ENCODE measurements at places on chromosomes 7 and 10.

DNA sequence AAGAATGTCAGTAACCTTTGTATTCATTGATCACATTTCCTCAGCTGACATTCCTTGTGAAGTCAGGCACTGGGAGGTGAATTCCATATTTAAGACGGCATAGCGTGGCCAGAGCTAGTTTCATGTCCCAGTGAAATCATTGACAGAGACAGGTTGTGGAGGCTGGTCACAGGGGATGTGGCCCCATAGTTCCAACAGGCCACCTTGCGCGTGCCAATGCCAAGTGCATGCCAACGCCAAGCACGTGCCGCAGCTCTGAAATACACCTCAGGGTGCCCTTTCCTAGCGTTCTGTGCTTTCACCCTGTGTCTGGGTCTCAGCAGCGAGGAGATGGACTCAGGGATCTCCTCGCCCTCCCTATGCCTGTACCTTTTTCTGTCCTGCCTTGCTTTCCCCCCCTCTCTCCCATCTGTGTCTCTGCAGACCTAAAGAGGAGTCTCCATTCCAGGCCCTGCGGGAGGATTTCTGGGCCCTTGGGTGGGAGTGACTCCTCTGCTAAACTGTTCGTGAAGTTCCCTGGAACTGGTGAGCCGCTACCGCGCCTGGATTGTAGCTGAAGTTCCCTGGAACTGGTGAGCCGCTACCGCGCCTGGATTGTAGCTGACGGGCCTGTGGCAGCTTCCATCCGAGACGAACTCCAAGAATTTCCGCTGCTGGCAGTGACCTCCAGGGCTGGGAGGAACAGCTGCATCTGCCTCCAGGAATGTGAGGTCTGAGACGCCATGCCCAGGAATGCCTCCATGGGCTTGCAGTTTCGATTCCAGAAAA is 19.7 kb downstream of the AQP1 start:
- no peak for DNase-seq

DNA sequence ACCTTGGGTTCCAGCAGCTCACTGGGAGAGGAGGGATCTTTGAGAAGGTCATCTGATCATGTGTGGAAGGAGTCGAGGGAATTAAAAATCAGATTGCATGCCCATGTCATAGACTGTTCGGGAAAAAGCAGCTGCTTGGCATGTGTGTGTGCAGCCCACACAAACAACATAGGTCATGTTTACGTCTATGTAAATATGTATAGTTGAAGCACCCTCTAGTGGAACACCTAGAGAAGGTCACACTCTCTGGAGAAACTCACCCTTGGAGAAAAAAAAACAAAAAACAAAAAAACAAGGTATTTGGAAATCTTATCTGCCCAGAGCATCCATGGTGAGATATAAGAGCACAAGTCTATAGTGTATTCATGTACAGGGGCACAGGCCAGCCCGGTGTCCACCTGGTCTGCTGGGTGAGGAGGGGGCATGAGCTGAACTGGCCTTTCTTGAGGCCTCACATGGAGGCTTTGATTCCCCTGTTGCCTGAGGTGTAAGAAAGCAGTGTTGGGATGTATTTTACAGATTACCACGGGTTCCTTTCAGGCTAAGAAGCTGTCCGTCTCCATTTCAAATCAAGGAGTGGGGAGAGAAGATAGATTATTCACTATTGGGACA is 98.0 kb downstream of the NPY start:
- DNase-seq = no peak

- no peak for DNase-seq
These were observed 41.0 kb downstream of the NRAP start for GRCh38 chr10:113622831-113623230.

- no peak for DNase-seq
These were observed 21.6 kb upstream of the DRGX start for GRCh38 chr10:49417311-49418052.

DNA sequence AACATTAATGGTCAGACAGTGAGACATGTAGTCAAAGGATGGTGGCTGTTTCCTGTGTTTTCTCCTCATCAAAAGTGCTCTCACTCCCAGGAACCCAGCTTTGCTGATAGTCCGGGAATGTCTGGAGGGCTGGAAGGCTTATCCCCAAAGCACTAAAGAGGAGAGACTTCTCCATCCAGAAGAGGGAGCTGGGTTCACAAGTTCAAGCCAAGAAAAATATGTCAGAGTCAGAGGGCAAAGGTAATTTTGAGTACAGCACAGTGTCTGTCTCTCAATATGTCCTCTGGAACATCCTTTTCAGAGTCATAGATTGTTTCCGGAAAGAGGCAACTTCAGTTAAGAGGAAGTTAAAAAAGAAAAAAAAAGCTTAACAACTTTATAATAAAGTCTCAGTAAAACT is 281.5 kb upstream of the PHYHIPL start:
- no peak for DNase-seq

DNA sequence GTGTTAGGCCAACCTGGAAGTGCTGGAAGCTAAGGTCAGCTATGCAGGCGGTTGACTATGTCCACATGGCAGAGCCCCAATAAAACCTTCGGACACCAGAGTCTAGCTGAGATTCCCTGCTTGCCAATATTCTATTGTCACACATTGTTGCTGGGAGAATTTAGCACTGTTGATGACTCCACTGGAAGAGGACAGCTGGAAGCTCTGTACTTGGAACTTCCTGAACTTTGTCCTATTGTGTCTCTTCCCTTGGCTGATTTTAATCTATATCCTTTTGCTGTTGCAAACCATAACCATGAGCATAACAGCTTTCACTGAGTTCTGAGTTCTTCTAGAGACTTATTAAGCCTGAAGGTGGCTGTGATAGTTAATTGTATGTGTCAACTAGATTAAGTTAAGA is 12.0 kb downstream of the XRCC2 start:
- DNase-seq = no peak

- no peak for DNase-seq
These were observed 75.1 kb downstream of the NHLRC2 start for GRCh38 chr10:113929522-113929921.

- no peak for DNase-seq
These were observed 2.6 kb downstream of the CNPY4 start for GRCh38 chr7:100122067-100122466.

GRCh38 chr7:47553309-47553708 is 28.6 kb downstream of the TNS3 start:
- DNase-seq = no peak

DNA sequence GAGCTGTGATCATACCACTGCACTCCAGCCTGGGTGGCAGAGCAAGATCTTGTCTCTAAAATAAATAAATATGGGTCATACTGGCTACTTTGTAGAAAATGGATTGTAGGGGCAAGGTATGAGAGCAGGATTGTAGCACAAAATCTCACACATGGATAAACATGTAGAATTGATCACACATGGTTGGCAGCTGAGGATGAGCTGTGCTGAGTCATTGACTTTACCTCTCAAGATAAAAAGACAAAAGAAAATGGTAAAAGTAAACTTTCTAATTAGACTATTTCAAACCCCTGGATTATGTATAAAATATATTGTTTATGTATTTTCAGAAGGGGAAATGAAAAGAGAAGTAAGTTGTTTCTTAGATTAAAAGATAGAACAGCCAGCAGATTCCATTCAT is 69.3 kb downstream of the APBB1IP start:
- DNase-seq = no peak

GRCh38 chr10:60664859-60665258 is 113.4 kb upstream of the CDK1 start:
- no peak for DNase-seq

- DNase-seq = peak; percentile 100
These were observed 50.6 kb downstream of the PRTFDC1 start for GRCh38 chr10:24901686-24902399.

DNA sequence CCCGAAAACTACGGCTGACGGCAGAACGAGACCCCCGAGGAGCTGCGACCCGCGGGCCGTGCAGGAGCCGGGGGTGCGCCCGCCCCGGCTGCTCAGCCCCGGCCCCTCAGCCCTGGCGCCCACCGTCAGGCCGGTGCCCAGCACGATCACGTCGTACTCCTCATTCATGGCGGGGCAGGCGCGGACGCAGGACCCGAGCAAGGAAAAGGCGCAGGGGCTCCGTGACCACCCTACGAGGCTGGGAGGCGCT is 218 bp downstream of the GDI2 start:
- DNase-seq = peak; percentile 23

- DNase-seq = no peak
These were observed 161.7 kb downstream of the SVIL start for GRCh38 chr10:29473087-29473356.

DNA sequence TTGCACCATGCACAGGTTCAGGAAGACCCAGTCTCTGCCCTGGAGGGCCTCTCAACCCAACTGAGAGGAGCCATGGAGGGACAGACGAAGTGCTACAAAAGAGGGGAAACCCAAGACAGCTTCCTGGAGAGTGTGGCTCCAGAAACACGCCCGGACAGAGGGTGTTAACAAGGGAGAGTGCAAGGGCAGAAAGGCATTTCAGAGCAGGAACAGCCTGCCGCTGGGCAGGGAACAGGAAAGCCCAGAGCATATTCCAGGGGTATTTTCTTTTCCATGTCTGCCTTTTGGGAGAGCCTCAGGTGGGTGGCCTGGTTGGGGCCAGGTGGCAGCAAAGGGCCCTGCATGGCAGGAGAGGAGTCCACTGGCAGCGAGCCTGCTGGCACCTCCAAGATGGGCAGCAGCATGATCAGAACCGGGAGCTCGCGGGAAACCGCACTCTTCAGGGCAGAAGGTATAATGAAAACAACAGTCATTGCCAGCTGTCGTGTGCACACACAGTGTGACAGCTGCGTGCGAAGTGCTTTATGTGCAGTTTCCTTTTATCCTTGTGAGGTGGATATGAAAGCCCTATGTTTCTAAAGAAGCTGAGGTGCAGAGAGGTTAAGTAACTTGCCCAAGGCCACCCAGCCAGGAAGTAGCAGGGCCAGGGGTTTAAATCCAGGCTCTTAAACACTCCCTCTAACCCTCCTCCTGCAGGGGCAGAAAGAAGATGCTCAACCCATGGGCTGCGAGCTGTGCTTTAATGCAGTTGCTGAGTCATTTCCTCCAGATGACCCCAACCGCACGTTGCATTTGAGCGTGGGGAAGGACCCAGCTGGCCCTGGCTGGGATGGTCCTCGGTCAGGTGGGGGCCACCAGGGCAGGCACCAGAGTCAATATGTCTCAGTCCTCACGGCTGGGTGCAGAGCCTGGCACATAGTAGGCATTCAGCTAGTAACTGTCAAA is 128.6 kb downstream of the OAT start:
- DNase-seq = no peak

- DNase-seq = no peak
These were observed 107.7 kb downstream of the TACC2 start for GRCh38 chr10:122096705-122097104.

- peak; percentile 49 for DNase-seq
These were observed 105.4 kb downstream of the ODAD2 start for GRCh38 chr10:27893358-27893954.

GRCh38 chr7:8135417-8135816 is 126.5 kb downstream of the ICA1 start:
- peak; percentile 42 for DNase-seq

DNA sequence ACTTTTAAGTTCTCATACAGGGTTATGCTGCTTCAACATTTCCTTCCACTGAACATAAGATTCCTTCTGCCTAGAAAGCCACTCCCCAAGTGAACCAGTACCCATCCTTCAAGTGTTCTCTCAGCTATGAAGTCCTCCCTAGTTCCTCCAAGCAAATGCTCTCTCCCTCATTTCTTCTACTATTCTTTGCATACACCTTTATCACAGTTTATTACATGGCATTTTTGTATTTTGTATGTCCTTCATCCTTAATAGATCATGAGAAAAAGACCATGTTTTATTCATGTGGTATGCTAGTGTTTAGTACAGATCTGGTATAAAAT is 1.9 kb downstream of the SYPL1 start:
- DNase-seq = peak; percentile 35

GRCh38 chr10:59995862-59996261 is 89.5 kb upstream of the CCDC6 start:
- DNase-seq = no peak

- no peak for DNase-seq
These were observed 71.9 kb upstream of the OIT3 start for GRCh38 chr10:72821606-72822005.

DNA sequence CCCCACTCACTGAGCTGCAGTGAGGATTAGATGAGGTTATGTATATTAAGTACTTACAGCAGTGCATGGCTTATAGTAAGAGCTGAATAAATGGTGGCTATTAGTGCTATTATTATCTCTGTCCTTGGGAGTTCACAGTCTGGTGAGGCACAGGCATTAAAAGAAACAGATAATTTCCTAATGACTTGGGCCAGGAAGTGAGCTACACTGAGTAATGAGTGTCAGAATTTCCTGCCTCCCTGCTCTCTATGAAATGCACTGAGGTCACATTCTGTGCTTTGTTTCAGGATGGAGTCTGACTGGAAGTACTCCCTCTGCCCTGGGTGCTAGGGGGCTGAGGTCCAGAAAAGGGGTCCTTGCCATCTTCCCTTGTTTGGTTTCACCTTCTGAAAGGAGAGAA is 48.7 kb upstream of the LOXL4 start:
- DNase-seq = peak; percentile 22

- DNase-seq = no peak
These were observed 127.6 kb downstream of the ACTR3B start for GRCh38 chr7:152887191-152887590.

GRCh38 chr7:134458806-134459698 is at the start of gene AKR1B1:
Gene AKR1B1 (minus strand): TSS chr7:134459100. CDS start chr7:134459062, 38 bp downstream.
- peak; percentile 86 for DNase-seq

GRCh38 chr7:75638594-75639070 is 100.1 kb downstream of the HIP1 start:
- no peak for DNase-seq

- peak; percentile 99 for DNase-seq
These were observed 217.8 kb upstream of the SEMA3A start for GRCh38 chr7:84412161-84412969.
